ENCODE measurements at places on chromosomes 6 and 20. TPM values are rescaled to one million over a fixed set of nuclear protein-coding genes. Genes with fewer than 3 reads are reported as not detected.

- DNase-seq: no peak
Measured at GRCh38 chr6:49506569-49507111, 6.9 kb downstream of the GLYATL3 start.

- no peak for DNase-seq
Measured at GRCh38 chr6:124961777-124962638, at the start of gene RNF217. TSS of gene RNF217 (plus strand) at chr6:124962437. CDS start at chr6:124962545, 108 bp downstream.

DNA sequence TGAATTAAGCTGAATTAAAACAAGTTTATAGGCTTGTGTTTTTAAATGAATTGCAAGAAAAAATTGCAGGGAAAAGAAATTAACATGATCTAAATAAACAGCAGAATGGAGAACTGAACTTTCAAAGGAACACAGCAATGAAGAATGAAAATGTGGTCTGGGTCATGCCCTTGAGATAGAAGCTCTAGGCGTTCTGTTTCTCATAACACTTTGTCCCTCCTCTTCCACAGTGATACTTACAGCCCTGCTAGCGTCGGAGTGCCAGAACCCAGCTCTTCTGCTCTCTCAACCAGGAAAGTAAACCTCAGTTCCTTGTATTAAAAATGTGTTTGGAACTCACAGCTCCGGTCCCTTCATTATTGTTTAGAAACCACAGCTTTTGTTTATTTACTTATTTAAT is 11.4 kb downstream of the HMGCLL1 start:
- no peak for DNase-seq

DNA sequence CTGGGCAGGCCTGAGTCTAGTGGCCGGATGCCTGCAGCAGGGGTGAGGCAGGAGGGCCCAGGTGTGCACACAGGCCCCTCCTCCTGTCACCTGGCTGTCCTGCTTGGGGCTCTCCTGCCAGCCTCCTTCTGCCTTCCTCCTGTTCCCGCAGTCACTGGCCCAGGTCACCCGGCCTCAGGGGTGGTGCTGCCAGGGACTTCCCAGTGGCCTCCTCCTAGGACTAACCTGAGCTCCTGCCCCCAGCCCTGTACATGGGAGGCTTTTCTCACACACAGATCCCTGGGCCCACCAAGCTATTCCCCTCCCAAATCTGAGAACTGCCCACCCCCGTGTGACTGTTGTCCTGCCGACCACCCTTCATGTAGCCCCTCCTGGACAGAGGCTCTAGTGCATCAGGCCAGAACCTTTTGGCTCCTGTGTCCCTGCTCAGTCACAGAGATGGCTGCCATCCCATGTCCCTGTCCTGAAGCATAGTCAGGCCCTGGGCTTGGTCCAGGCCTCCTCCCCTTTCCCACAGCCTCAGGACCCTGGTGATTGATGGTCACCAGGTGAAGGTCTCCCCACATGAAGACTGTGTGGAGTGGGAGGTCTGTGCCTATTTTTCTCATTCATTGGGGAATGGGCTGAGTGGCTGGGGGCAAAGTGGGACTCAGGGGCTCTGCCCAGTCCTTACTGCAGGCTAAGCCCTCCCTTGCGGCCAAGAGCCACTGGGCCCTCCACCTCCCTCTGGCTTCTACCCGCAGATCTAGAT is 1.1 kb upstream of the ULBP1 start:
- DNase-seq: no peak

Gene SMPDL3A
- total RNA-seq: 19.1 TPM

DNA sequence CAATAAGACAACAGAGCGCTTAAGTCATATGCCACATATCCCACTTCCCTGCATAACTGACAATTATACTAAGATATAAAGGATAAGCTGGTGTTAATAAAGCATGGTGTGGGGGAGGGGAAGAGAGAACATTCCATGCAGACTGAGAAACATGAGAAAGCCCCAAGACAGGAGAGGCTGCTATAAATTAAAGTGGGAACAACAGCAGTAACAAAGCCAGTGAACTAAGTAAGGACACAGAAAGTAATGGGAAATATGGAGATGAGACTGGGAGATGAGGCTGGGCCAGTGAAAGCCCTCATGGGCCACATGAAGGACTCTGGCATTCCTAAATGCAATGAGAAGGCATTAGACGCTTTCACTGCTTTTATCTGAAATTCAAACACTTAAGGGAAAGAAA is 41.3 kb downstream of the SESN1 start:
- no peak for DNase-seq

GRCh38 chr20:9578594-9578993 is 64.2 kb downstream of the LAMP5 start:
- DNase-seq: no peak

- no peak for DNase-seq
Measured at GRCh38 chr20:47784599-47785310, 526 bp downstream of the SULF2 start.

Gene CCDC167
- total RNA-seq: 24.0 TPM

DNA sequence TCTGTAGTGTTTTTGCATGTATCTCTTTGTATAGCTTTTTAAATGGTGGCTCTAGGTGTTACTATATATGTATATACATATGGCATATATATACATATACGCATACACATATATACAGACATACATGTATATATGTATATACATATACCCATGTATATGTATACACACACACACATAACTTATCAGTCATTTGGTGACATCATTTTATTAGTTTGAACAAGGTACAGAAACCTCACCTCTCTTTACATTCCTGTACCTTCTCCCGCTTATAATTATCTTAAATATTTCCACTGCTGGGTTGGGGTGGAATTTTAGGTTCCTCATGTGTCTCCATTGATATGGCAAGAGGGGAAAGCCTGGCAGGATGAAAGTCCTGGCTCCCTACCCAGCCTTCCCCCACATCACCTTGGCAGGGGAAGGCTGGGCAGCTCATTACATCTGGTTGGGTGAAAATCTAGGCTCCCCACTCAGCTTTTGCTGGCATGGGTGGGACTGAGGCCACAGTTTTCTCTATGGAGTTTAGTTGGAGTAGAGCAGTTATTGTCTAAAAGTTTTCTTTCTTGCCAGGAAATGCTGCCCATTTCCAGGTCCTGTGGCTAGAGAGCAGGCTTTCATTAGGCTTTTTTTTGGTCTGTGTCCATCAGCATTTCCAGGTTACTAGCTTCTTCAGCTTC is 7.6 kb downstream of the GLO1 start:
- DNase-seq: no peak

- DNase-seq: no peak
Measured at GRCh38 chr6:12069891-12070529, 57.9 kb downstream of the HIVEP1 start.

GRCh38 chr6:75849329-75850025 is 100.4 kb downstream of the MYO6 start:
- DNase-seq: no peak

DNA sequence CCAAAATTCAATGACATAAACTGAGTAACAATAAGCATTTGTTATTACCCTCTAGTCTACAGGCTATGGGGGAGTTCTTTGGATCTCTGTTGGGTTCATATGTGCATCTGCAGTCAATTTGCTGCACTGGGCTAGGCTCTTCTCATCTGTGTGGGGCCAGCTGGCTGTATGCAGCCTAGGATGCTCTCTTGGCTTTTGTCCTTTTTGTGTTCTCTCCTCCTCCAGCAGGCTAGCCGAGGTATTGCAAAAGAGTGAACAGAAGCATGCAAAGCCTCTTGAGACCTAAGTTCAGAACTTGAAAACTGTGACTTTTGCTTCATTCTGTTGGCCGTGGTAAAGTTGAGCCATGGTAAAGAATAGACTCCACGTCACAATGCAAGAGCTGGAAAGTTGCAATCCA is 62.8 kb upstream of the FOXO3 start:
- DNase-seq: no peak

GRCh38 chr6:20929283-20929682 is 395.0 kb downstream of the CDKAL1 start:
- DNase-seq: no peak

DNA sequence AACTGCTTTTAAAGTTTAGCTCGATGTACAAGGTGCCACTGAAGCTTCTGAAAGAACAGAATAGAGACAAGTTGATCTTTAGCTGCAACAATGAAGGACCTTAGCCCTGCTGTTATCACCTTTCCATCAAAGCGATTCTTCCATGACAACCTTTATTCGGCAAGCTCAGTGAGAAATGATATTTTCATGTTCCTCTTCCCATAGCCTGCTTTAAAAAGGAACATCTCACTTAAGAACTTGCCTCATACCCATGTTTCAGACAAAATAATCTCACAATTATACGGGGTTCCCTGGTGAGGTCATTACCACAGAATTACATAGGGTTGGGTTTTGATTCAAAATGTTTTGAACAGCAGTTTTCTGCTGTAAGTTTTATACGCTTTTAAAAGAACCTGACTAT is 264.2 kb downstream of the THBS2 start:
- DNase-seq: no peak

GRCh38 chr6:13561624-13562267 is 12.7 kb upstream of the SIRT5 start:
- DNase-seq: no peak

DNA sequence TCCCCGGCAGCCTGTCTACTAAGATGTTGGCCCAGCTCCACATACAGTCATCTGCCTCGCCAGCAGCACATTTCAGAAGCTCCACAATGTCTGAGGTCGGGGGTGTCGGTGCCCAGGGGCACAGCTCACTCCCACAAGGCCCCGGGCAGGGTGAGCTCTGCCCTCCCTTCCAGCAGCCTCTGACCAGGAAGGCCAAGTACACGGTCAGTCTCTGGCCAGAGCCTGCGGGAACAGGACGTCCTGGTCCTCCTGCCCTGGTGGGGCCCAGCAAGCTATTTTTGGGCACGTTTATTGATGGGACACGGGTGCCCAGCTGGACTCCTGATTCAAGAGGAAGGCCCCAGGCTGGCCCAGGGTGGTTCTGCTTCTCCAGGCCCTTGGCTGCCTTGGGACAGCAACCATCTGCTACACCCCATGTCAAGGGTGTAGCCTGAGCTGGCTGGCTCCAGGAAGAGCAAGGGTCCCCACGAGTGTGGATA is 114.9 kb upstream of the PTPN1 start:
- DNase-seq: no peak

Gene ZBP1
- not detected for total RNA-seq

DNA sequence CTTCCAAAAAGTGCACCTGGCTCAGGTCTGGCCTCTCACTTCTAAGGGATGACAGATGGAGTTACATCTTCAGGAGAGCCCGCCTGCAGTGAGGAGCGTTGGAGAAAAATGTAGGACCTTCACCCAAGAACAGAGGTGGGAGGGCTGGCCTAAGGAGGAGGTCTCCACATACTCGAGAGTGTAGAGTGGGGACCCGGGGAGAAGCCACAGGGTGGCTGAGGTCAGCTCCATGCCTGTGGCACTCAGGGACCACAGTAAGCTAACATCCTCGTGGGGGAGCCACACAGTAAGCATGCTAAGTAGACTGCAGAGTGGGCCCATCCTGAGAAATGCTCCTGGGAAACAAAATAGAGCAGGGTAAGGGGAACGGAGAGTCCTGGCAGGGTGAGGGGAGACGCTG is 24.0 kb downstream of the AAR2 start:
- no peak for DNase-seq

DNA sequence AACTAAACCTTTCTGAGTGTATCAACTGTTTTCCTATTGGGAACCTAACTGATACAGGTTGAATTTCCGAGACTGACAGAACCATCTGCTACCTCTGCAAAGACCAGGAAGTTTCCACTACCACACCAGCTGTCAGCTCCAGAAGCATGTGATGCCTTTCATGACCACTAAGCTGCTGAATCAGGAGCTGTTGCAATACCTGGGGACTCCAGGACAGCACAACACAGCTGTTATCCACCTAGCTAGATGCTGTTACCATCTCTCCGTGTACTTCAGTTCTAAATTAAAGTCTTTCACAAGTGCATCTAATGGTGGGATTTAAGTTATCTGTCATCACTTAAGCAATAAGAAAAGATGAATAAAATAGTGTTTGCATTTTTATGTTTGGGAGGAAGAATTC is 158.2 kb upstream of the IMPG1 start:
- DNase-seq: no peak

GRCh38 chr20:2086177-2086979 is 15.2 kb upstream of the STK35 start:
- no peak for DNase-seq

Gene TINAG
- total RNA-seq: not detected

Gene ARMH2
- not detected for total RNA-seq

Gene POU5F1
- 0.37 TPM for total RNA-seq

Gene BTBD3
- 27.1 TPM for total RNA-seq

GRCh38 chr6:154878871-154879491 is 116.1 kb upstream of the TIAM2 start:
- no peak for DNase-seq

Gene CYP39A1
- 13.1 TPM for total RNA-seq
